ENCODE measurements at places on chromosomes 12 and 14. TPM values are rescaled to one million over a fixed set of nuclear protein-coding genes. Genes with fewer than 3 reads are reported as not detected.

DNA sequence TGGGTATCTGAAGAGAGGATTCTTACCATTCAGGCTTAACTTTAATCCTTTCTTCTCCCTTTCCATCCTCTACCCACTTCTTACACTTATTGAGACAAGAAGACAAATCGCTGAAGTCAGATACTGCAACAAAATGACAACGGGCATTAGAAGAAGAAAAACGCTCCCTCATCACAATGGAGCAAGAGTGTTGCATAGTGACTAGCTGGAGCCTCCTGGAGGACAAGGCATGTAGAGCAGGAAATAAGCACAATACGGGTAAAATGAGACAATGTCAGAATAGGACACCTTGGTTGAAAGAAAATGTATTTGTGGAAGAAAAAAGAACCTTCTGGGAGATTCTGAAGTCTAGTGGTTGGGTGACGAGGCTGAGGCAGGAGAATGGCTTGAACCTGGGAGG lies 501.0 kb downstream of the RERGL start:
- peak; percentile 1 for DNase-seq

The DTX1 gene
- 0.11 TPM for total RNA-seq

DNA sequence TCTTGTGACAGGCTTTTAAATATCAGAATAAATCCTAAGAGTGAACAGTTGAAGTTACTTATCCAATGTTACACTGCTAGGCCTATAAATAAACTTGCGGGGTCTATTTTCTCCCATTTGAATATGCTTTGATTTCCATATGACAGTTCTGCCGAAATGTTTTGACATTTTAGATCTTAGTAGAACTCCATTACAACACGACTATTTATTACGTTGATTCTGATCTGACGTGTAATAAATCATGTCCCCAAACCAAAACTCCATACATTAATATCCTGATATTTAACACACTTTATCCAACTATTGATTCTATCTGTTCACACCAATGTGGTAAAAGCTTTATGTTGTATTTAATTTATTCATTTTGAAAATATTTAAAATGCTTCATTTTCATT lies 16.1 kb upstream of the NEMF start:
- no peak for DNase-seq

The DHRS2 gene
- 2.4 TPM for total RNA-seq

The CMKLR1 gene
- 15.4 TPM for total RNA-seq

The CLEC14A gene
- total RNA-seq: not detected

- peak; percentile 82 for DNase-seq
Observed at GRCh38 chr14:68376067-68376779, 416.6 kb downstream of the ZFP36L1 start.

DNA sequence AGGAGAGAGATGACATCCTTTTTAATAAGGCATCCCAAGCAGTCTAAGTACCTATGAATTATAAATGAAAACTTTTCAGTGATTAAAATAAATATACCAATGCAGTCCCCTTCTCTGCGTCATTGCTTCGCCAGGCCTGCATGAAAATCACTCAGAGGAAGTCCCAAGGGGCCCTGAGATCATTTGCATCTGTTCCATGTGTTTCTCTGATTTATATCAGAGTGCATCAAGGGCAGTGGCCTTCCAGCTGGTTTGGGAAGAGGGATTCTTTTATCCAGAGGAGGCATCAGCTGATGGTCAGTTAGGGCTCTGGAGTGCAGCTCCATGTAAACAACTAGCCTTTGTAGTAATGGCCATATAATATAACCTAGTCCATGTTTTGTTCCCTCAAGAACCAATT lies 210.1 kb downstream of the RGS6 start:
- no peak for DNase-seq

The MGAT4C gene
- total RNA-seq: 0.06 TPM

- no peak for DNase-seq
Observed at GRCh38 chr14:62213516-62213915, 451.3 kb downstream of the SNAPC1 start.

DNA sequence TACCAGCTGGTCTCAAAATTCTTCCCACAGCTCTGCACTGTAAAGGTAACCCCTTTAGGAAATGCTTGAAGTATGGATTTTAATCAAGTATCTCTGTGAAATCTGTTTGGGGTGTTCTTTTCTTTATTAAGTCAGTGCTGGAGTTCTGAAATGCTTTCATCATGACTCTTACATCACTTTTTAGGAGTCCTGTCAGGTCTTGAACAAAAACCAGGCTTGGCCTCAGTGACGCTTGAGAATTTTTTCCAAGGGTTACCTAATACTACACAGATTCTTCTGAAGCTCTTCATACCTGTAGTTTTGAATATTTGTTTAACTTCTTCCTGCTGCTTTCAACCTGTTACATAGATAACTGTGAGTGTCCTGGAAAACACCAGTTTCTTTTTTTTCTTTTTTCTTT lies 47.0 kb upstream of the KCNH3 start:
- DNase-seq: no peak

- peak; percentile 15 for DNase-seq
Observed at GRCh38 chr12:5200278-5201087, 156.8 kb downstream of the KCNA5 start.

- peak; percentile 89 for DNase-seq
Observed at GRCh38 chr12:76277480-76277879, 70.7 kb downstream of the BBS10 start.

DNA sequence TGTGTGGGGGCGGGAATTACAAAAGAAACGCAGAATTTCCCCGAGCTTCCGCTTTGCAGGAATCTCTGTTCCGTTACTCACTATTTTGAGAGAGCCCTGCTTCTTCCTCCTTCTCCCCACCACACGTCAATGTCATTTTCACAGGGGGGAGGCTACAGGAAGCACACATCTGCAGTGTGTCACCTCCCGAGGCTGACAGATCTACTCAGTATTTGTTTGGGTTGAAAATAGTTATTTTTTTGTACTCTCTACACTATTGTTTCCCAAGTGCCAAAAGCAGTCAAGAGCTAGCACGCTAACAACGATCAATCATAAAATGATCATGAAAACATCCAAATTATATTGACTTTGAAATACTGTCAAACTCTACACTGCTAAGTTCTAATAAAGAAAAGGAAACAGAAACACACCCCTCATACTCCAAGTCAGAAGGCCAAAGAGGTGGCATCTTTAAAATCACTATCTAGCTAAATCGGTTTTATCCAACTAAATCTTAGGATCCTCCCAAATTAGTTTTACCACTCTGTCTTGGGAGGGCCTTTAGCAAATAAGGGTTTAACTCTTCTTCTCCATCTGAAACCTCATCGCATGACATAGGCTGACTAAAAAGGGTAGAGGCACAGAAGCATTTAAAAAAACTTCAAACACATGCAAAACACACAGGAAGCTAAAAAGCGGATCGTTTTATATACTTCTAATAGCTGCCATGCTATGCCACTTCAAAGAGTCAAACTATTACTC lies 51.8 kb downstream of the FOXN3 start:
- no peak for DNase-seq

- DNase-seq: no peak
Observed at GRCh38 chr12:94603434-94604365, 46.7 kb downstream of the TMCC3 start.

GRCh38 chr14:35242599-35243311 lies 49.4 kb upstream of the PSMA6 start:
- no peak for DNase-seq

GRCh38 chr12:32811686-32812392 lies 56.1 kb upstream of the YARS2 start:
- peak; percentile 46 for DNase-seq

GRCh38 chr12:8513256-8513655 lies at the start of gene CLEC4D:
Gene CLEC4D, plus strand, starts transcription at chr12:8513503. Its CDS starts 230 bp downstream, at chr12:8513733.
- DNase-seq: no peak

The TAS2R46 gene
- 0.11 TPM for total RNA-seq

The MAP1LC3B2 gene
- total RNA-seq: not detected

- no peak for DNase-seq
Observed at GRCh38 chr12:95201056-95201670, 16.1 kb downstream of the FGD6 start.

- DNase-seq: no peak
Observed at GRCh38 chr14:31283578-31284252, 76.1 kb upstream of the HECTD1 start.

The LMNTD1 gene
- total RNA-seq: not detected

GRCh38 chr14:72792051-72792788 lies 101.7 kb downstream of the DPF3 start:
- no peak for DNase-seq

The SLC2A14 gene
- total RNA-seq: not detected

- no peak for DNase-seq
Observed at GRCh38 chr14:91273885-91274273, 29.4 kb upstream of the GPR68 start.

The OR4E2 gene
- not detected for total RNA-seq

The KLRC2 gene
- total RNA-seq: 0.96 TPM

The BCL11B gene
- not detected for total RNA-seq

DNA sequence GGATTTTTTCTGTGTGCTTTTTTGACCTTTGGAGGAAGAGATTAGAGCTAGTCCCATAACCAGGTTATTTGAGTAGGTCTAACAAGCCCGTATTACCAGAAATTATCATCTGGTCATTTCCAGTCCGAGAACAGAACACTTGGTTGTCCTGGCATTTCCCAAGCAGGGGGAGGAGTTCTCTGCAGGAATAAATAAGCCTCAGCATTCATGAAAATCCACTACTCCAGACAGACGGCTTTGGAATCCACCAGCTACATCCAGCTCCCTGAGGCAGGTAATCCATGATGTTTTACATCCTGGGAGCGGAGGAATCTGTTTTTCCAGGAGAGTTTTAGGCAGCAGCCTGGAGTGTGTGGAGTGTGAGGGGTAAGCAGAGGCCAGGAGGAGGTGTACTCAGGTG lies at the start of gene SERPINA3:
Gene SERPINA3 (plus strand): TSS at position 218 of the 400 bp plus-strand sequence. CDS start 2,051 bp downstream, outside the sequence.
- no peak for DNase-seq

- DNase-seq: no peak
Observed at GRCh38 chr14:37729218-37729617, 133.8 kb downstream of the TTC6 start.

GRCh38 chr14:61598980-61599379 lies 96.3 kb upstream of the HIF1A start:
- peak; percentile 74 for DNase-seq

The DDN gene
- total RNA-seq: 0.06 TPM

GRCh38 chr12:1611803-1612572 lies 17.0 kb upstream of the WNT5B start:
- DNase-seq: peak; percentile 86

- DNase-seq: peak; percentile 83
Observed at GRCh38 chr12:16385782-16386646, 38.6 kb downstream of the MGST1 start.

DNA sequence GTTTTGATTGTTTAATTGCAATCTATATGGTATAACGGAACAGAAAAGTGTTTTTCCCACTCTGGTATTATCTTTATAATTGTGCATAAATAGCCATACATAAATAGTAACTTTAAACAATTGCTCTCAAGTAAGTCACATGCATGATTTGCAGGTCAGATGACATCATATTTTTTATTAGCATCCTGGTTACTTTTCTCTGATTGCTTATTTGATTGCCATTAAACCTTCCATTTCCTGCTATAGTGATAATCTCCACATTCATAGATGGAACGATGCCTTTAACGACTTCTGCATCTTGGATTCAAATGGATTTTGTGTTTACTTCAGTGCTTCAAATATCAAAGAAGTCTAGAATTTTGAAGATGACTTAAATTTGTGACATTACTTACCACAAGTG lies 3.5 kb upstream of the KLRK1 start:
- DNase-seq: no peak

GRCh38 chr14:101887219-101887618 lies 77.2 kb upstream of the DYNC1H1 start:
- DNase-seq: no peak

GRCh38 chr12:32036477-32037263 lies 70.0 kb upstream of the BICD1 start:
- no peak for DNase-seq

DNA sequence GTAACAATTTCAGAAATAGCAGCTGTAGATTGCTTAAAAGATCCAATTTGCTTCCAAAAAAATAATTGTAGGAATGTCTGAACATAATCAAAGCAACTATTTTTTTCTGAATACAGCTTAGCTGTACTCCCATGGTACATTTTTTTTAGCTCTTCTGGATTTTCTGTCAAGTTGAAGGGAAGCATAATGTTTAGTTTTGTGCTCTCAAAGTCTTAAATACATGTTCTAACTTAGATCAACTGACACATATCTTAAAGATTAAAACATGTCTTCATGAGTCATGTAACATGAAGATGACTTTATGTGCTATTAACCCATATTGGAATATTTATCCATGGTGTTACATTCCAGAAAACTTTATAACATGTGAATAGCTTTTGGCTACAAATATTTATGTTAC lies 255.7 kb downstream of the BTG1 start:
- no peak for DNase-seq

DNA sequence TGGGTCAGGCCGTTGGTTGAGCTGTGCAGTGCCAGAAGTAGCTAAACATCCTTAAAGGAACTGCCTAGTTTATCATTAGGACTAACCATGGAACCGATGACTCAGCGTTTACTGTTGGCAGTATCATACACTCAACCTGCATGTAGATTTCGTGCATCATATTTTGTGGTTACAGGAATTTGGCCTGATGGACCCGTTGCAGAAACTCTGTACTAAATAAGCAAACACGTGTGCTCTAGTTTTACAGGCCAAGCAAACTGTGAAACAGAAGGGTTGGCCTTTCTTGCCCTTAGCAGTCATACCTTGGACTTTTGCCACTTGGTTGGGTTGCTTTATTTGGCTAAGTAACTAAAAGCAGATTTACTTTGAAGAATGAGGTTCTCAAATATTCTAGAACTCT lies 35.6 kb downstream of the DGLUCY start:
- peak; percentile 99 for DNase-seq

The TPH2 gene
- not detected for total RNA-seq

GRCh38 chr14:68172627-68173026 lies 353.0 kb downstream of the RAD51B start:
- DNase-seq: no peak

- no peak for DNase-seq
Observed at GRCh38 chr14:24801024-24801423, 167.0 kb upstream of the GZMB start.

GRCh38 chr14:68956724-68957123 lies 22.4 kb downstream of the ACTN1 start:
- DNase-seq: peak; percentile 80

DNA sequence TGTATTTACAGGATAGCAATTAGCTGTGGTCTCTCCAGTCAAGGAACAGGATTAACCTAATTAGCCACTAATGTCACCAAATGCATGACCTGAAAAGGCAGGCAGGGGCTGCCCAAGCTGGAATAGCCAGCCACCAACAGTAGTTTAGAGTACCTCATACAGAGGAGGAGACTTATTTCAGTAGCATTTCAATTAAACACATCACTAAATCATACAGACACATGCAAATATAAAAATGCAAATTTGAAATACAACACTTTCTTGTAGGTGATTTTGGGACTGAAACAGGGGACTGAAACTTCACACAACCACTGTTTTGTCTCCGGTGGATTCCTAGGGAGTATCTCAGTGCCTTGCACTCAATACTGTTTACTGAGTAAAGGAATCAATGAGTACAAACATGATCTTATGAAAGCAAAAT lies 636 bp upstream of the IFNG-AS1 start:
- DNase-seq: no peak

The NFE2 gene
- not detected for total RNA-seq

- peak; percentile 66 for DNase-seq
Observed at GRCh38 chr12:127964717-127965116, 302.3 kb upstream of the TMEM132C start.

The RAB5B gene
- total RNA-seq: 60.3 TPM

GRCh38 chr14:74514471-74514941 lies 20.9 kb downstream of the ISCA2 start:
- peak; percentile 44 for DNase-seq

The CCDC77 gene
- total RNA-seq: 31.8 TPM

GRCh38 chr12:65568517-65568916 lies 255.8 kb upstream of the HMGA2 start:
- DNase-seq: peak; percentile 93

GRCh38 chr12:70664465-70664881 lies 27.2 kb upstream of the PTPRB start:
- no peak for DNase-seq

The PCK2 gene
- 9.4 TPM for total RNA-seq
